Stromal cell of bone marrow (primary cell): ENCODE measurements at places on chromosomes 4 and X.

GRCh38 chrX:129701624-129702069 lies 37.1 kb upstream of the XPNPEP2 start:
- DNase-seq: peak; percentile 88

DNA sequence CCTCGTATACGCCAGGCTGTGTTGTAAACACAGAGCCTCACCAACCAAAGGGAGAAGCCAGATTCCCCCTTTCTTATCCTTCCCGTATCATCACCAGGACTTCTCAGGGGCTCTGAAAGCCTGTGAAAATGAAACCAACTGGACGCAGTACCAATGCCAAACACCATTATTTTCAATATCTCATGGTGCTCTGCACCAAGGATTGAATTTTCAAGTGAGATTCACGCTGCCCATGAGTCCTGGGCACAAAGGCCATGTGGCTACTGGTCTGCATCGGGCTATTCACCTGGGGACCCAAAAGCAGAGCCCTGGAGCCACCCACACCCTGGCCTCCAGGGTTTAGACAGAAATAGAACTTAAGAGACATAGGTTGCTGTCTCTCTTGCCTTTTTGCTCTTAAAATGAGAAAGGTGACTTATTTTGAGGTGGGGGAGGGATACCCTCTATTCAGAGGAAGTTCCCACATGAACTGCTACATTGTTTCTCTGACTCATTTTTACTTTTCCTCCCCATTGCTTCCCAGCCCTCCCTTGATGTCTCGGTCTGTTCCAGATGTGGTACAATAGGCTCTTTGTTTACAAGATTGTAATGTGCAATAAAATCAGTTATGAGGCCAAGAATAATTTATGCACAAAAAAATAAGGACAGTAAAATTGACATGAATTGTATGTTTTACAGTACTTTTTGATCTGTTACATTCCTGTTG lies 55.4 kb downstream of the MAML3 start:
- DNase-seq: no peak

GRCh38 chrX:14946606-14947155 lies 73.5 kb downstream of the MOSPD2 start:
- DNase-seq: no peak

DNA sequence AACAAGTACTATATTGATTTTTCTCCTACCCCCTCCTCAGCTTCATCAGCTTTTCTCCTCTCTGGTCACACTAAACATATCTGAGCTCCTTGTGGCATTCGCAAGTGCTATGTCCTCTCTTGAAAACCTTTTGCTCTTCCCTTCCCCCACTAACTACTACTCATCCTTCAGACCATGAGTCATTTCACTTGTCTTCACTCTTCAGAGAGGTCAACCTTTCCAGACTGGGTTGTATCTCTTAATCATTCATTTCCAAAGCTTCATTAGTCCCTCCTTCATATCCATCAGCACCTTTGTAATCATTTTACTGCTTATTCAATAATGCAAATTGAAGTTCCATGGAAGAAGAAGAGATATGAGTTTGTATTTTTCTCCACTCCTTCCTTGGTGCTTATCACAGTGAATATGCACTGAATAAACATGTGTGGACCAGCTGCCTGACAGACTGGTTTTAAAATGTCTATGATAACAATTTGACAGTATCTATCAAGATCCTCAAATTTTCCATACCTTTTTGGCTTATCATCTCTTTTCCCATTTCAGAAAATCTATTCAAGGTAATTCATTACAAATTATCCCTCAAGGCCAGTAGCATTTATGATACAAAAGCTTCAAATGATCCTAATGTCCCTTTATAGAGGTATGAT lies 28.4 kb downstream of the DDX60L start:
- DNase-seq: peak; percentile 52

DNA sequence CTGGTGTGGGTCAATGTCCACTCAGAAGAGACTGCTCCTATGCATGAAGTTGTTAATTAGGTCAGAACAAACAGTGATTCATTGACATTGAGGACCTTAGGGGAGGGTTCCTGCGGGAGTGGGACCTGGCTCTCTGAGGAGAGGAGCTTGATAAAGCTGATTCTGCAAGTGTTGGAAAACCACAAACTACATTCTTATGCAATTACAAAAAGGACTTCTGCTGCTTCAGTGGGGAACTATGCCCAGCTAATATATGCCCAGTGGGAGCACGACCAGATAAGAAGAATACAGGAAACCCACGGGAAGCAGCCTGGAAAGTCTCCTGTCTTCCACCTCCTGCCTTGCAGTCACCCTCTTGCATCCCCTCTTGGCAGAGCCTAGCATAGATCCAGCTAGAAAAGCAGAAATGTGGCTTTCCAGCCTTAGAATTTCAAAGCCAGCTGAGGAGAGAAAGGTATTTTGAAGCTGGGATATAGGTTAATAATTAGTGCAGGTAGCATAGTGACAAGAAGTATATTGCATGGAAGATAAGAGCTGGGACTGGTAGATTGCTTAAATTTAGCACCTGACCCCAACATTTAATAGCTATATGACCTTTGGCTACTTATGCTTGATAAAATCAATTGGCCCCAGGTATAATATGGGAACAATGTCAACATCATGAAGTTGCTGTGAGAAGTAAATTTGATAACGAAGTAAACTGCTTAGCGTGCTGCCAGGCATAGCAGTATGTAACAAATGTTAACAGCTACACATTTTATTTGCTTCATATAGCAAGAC lies 34.9 kb upstream of the UGT8 start:
- no peak for DNase-seq

DNA sequence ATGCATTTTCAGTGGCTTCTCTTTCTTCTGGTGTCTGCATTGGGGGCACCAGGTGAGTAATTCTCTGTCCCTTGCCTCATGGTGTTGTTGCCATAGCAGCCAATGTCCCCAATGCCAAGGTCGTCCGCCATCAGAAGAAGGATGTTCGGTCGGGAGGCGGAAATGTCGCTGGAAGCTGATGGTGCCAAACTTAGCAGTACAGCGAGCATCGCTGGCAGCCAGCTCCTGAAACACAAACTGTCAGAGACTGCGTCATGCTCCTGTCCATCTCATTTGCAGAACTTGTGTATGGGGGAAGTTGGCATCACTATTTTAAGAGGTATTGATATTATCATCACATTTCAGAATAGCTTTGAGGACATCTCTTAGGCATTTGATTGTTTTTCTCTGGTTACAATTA lies 29.1 kb upstream of the ARSD start:
- DNase-seq: no peak

GRCh38 chrX:50097071-50097470 lies 103.7 kb downstream of the AKAP4 start:
- DNase-seq: no peak

DNA sequence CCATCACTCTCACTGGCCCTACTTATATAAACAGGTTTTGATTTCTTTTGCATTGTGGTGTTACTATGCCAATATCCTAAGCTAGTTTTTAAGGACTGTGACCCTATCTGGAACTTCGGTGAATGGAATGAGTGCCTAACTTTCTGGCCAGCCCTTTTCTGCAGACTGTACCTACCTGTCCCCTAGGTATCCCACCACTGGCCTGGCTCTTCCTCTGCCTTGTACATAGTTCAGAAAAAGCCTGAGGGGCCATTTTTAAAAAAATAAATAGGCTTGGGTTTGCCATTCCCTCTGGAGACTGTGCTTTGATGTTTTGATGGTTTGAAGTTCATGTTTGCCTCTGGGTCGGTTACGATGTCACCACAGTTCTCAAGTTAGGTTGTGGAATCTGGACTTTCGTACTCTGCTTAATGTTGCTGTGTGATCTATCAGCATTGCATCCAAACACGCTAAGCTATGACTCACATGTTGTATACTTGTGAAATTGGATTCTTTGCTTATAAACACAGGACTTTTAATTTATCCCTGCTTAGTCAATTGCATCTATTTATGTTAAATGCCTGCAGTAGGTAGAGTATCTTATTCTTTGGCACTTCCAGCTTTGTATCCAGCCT lies 182.0 kb downstream of the ANKRD50 start:
- no peak for DNase-seq

- no peak for DNase-seq
Measured at GRCh38 chr4:81690871-81691270, 219.2 kb upstream of the RASGEF1B start.

DNA sequence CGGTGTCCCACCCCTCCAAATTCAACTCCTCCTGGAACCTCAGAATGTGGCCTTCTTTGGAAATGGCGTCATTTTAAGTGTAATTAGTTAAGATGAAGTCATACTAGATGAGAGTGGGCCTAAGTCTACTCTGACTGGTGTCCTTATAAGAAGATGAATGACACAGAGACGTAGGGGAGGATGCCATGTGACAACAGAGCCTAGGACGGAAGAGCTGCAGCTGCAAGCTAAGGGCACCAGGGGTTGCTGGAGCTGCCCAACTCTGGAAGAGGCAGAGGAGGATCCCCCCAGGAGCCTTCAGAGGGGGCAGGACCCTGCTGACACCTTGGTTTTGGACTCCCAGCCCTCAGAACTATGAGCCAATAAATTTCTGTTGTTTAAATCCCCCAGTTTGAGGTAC lies 115.1 kb downstream of the STK32B start:
- DNase-seq: no peak

DNA sequence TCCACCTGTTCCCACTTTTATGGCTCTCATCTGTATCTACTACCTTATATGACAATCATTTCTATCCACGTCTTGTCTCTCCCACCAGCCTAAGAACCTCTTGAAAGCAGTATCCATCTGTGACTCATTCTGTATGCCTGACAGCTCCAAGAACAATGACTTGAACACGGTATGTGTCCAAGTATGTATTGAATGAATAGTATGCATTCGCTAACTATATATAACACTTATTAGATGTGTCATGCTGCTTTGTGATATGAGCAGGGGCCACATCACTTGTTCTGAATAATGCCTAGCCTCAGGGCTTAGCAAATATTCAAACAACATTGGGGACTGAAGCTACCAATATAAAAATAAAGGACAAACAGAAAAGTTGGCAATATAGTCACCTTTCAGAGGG lies 4.9 kb downstream of the OPHN1 start:
- no peak for DNase-seq

DNA sequence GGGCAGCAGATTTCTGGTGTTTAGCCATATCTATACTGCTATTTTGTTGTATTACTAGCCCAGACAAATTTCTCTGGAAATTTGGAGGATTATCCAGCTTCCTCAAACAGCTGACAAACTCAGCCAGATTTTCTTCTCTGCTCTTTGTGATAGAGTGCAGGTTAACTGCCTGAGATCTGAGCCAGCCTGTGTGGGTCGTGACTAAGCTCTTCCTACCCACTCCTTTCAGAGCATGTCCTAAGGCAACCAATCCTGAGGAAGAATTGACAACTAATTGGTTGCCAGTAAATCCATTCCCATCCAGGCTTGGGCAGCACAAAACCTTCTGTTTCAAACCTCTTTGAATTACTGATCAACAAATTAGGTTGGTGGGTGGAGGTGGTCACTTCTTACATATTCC lies 2.5 kb upstream of the GABRA2 start:
- no peak for DNase-seq

DNA sequence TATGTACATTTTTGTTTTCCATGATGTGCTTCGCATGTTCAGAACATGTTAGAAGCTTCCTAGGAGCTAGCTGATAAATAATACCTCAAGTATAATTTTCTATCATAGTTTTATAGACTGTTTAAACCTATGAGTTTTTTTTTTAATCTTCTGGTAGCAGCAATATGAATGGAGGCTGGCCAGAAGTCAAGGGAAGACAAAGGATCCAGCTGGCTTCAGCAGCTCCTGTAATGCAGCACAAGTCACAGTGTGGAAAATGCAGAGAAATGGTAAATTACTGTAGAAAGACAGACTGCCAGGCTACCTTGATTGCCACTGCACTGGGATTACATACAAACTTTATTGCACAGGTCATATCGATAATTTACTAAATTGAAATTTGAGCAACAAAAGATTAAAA lies 537.9 kb downstream of the IQCM start:
- DNase-seq: no peak

- DNase-seq: no peak
Measured at GRCh38 chr4:41135801-41136200, 78.5 kb downstream of the APBB2 start.

- DNase-seq: no peak
Measured at GRCh38 chrX:118114971-118115370, 1.6 kb downstream of the KLHL13 start.

GRCh38 chrX:152177497-152178269 lies 39.3 kb upstream of the MAGEA10 start:
- DNase-seq: no peak

GRCh38 chr4:124390861-124391260 lies 321.7 kb downstream of the ANKRD50 start:
- no peak for DNase-seq

GRCh38 chrX:115232933-115233496 lies 881 bp downstream of the LRCH2 start:
- DNase-seq: no peak

GRCh38 chrX:123698979-123699520 lies 33.8 kb downstream of the THOC2 start:
- DNase-seq: peak; percentile 2

GRCh38 chr4:566508-567295 lies 9.4 kb downstream of the TMEM271 start:
- DNase-seq: no peak

GRCh38 chr4:3768842-3769641 lies 2.9 kb downstream of the ADRA2C start:
- no peak for DNase-seq

DNA sequence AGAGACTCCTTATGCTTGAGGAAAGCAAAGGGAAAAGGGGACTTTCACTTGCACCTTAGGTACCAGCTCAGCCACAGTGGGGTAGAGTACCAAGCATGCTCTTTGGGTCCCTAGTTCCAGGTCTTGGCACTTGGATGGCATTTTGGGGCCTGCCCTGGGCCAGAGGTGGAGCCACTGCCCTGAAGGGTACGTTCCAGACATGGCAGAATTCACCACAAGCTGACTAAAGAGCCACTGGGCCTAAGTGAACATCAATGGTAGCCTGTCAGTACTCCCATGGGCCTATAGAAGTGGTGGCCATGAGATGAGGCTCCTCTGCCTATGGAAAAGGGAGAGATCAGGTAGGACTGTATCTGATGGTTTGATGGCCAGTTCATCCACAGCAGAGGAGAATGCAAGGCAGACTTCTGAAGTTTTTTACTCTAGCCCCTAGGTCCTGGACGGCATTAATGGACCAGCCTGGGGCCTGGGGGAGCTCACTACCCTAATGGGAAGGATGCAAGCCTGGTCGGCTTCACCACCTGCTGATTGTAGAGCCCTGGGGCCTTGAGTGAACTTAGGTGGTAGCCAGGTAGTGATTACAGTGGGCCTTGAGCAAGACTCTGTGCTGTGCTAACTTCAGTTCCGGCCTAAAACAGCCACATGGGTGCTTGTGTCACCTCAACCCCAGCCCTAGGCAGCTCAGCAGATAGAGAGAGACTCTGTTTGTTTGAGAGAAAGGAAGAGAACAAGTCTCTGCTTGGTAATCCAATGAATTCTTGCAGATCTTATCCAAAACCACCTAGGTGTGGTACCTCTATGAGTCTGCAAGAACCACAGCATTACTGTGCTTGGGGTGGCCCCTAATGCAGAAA lies 19.8 kb upstream of the HSFX4 start:
- no peak for DNase-seq

GRCh38 chr4:153538487-153539357 lies 72.6 kb downstream of the TMEM131L start:
- DNase-seq: no peak

DNA sequence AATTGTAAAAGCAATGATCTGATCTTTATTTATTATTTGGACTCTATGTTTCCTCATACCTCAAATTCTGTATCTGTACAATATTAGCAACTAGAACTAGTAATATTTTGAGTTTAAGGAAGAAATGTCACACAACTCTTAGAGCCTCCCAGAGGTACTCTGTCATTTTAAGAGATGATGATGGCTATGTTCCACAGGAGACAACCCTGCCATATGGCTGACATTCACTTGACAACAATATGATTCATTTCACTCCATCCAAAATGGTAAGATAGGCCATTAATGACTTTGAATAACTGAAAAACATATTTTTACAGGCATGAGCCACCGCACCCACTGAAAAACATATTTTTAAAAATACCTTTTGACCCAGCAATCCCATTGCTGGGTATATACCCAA lies 190.3 kb downstream of the MAML3 start:
- no peak for DNase-seq
